ENCODE measurements at places on chromosomes 1 and 21.
A peak's percentile ranks its signal among the peaks of the same experiment; 100 is the strongest.

GRCh38 chr21:45423968-45424853 is 19.2 kb downstream of the COL18A1 start:
- DNase-seq: no peak

DNA sequence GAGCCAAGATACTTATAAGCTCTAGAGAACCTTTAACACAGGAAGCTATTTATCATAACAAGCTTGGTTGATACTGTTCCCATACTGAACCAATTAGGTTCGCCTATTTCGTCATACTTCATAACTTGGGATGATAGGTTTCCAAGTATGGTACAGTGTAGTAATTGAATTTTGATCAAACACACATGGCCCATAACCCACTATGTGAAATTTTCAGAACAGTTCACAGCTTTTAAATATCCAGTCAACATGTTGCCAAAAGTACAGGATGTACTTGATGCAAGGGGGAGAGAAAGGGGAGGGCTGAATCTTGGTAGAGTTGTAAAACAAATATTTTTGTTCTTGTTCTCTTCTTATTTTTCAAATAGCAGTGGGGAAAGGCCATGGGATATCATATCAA is 86.6 kb downstream of the TM2D1 start:
- DNase-seq: peak; percentile 81

DNA sequence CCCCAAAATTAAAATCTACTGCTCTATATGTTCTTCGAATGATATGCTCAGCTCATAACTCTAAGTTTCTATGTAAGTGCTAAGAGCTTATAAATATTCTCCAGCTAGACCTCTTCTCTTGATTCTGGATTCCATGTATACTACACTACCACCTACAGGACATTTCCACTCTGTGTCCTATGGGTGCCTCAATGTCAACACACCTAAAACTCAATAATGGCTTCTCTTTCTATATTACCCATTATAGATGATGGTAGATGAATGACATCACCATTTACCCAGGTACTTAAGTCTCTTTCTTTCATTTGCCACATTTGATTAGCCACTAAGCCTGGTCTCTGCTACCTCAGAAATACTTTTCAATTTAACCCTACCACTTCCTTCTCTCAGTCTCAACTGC is 41.3 kb downstream of the TBX19 start:
- DNase-seq: no peak

DNA sequence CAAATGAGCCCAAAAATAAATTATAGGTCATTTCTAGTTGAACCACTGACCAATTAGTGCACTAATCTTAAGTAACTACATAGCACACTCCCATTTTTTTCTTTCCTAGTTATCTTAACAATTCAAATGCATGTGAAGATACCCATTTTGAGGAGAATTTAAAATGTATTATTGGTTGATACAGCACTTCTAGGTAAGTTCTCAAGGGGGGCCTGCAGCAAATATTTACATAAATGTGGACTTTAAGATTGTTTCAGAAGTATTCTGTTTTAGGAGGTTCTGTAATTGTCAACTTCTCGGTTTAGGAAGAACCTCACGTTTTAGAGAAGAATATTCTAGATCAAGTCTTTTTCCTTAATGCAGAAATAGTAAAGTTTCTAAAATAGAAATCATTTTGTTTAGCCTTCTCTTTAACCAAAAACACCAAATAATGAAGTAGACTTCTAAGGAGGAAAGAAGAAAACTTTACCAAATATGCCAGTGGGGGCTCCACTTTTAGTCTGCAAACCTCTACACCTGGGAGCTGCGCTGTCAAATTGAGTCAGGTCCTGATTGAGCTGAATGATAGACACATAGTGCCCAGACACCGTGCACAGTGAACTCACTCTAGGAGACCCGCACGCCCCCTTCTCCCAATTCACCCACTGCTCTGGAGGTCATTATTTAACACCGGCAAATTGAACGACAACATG is 144.4 kb downstream of the RUNX1 start:
- DNase-seq: no peak

GRCh38 chr21:45348591-45349327 is 56.2 kb upstream of the COL18A1 start:
- no peak for DNase-seq

GRCh38 chr1:180811886-180812285 is 100.8 kb upstream of the KIAA1614 start:
- DNase-seq: no peak

DNA sequence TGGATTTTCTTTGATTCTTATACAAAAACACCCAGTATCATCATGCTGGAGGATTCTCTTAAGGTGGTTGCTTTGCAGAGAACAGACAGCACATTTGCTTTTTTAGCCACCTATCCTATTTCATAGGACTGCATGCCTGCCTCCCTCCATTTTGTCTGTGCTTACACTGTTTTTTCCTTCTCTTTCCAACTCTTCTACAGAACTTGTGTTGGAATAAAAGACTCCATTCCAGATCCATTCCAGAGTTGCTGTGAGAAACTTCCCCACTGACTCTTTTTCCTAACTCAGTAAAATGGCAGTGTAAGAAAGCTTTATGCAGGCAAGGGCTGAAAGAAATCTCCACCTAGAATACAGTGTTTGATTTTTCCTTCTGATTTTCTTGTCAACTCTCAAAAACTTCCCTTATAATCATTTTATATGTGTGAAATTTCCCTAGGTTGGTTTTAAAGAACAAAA is 5.2 kb upstream of the ARID1A start:
- no peak for DNase-seq

DNA sequence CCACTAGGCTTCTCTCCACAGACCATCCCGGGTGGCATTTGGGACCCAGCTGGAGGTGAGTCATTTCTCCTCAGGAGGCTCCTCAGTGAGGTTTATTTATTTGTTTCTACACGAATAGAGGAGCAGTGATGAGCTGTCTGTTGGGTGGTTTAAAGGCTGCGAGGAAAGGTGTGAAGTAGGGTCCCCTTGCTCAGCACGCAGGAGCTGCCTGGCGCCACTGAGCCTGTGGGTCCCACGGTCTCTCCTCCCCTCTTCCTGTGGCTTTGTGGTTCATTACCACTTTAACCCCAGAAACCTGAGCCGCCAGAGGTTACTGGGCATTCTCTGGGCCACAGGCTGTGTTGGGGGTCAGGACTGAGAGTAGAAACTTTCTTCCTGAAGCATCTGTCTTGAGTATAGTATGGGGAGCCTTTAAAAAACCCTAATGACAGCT is 39.9 kb downstream of the IL6R start:
- DNase-seq: no peak

DNA sequence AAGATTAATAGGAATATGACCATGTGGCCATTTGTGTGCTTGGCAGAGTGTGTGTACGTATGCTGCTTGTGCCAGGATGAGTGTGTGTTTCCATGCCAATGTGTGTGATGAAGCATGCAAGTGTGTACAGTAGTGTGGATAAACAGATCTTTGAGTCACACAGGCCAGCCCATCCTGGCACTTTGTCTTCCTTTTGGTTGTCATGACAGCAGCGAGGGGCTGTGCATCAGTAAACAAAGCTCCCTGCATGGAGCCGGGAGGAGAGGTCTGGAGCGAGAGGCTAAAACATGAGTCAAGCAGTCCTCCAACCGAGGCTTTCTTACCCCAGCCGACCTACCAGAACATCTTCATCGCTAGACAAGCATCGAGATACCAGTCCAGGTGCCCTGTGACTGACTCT is 221.2 kb downstream of the CACNA1E start:
- no peak for DNase-seq

GRCh38 chr1:73717976-73718375 is 480.0 kb downstream of the LRRIQ3 start:
- DNase-seq: no peak

- DNase-seq: no peak
Measured at GRCh38 chr21:37987668-37988067, 71.4 kb upstream of the KCNJ6 start.

GRCh38 chr1:246497331-246497915 is 9.7 kb downstream of the SMYD3 start:
- peak; percentile 59 for DNase-seq

DNA sequence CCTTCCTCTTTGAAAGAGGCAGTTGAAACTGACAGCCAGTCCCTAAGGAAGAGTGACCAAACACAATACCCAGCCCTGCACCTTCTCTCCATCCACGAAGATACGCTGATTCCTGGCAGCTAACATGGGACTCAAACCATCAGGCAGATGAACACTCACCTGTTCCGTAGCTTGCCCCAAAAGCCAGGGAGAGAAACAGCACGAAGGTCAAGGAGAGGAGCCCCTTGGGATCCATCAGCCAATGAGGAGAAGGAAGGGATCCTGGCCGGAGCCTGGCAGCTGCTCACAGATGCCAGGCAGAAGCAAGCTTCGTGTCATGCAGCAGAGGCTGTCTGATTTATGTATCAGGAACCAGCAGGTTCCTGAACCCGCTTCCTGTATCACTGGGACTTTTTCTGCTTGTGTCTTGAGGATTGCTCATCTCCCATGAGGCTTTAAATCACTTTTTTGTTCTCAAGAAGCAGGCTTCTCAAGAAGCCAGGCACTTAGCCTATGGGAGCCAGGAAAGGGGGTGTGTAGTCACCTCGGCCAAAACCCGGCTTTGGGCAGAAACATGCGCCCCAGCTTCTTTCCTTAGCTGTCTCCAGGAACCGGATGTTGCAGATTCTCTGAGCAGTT is at the start of gene SLAMF1:
Gene SLAMF1, minus strand, starts transcription at position 334 of the 618 bp plus-strand sequence. Its CDS starts 99 bp downstream, at position 235.
- no peak for DNase-seq

DNA sequence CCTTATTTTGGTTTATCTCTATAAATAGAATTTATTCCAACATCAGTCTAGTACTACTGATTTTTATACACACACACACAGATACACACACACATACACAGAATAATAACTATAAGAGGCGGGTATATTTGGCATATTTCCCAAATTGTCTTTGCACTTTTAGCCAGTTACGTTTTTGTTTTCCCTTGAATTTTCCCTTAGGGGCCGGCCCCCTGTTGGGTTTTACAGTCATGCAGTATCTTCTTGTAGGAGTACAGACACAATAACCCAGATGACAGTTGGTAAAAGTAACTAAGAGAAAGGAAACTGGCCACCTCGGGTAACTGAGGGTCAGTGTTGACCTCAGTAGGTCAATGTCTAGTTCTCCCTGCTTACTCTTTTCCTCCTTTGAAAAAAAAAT is 50.9 kb downstream of the DISP1 start:
- no peak for DNase-seq

DNA sequence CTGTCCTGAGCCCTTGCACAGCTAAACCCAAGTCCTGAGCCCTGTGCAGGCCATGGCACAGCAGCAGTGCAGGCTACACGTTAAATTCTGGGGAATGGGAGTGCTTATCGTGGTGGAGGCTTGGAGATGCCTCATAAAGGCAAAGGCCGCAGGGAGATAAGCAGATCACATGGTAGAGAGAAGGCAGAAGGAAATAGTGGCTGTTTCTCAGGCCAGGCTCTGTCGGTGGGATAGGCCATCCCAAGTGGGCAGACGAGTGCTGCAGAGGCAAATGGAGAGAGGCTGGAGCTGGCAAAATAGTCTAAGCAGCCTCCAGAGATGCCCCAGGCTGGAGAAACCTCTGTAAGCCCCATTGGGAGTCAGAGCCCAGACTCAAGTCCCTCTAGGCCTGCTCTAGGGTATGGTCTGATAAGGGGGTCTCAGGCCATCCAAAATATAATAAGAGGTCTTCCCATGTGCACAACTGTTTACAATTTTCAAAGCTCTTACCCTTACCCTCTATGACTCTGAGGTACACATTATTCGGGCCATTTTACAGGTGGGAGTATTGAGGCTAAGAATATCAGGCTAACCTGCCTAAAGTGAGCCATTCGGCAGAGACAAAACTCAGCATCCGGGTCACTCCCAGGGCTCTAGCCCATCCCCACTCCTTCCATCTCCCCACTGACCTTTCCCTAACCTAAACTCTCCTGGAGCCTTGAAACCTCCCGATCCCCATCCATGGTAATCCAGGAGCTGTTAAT is 79.6 kb downstream of the NKAIN1 start:
- no peak for DNase-seq

- DNase-seq: peak; percentile 96
Measured at GRCh38 chr1:165376041-165376810, 19.7 kb upstream of the LMX1A start.

GRCh38 chr1:219505886-219506285 is 107.0 kb downstream of the ZC3H11B start:
- DNase-seq: no peak

DNA sequence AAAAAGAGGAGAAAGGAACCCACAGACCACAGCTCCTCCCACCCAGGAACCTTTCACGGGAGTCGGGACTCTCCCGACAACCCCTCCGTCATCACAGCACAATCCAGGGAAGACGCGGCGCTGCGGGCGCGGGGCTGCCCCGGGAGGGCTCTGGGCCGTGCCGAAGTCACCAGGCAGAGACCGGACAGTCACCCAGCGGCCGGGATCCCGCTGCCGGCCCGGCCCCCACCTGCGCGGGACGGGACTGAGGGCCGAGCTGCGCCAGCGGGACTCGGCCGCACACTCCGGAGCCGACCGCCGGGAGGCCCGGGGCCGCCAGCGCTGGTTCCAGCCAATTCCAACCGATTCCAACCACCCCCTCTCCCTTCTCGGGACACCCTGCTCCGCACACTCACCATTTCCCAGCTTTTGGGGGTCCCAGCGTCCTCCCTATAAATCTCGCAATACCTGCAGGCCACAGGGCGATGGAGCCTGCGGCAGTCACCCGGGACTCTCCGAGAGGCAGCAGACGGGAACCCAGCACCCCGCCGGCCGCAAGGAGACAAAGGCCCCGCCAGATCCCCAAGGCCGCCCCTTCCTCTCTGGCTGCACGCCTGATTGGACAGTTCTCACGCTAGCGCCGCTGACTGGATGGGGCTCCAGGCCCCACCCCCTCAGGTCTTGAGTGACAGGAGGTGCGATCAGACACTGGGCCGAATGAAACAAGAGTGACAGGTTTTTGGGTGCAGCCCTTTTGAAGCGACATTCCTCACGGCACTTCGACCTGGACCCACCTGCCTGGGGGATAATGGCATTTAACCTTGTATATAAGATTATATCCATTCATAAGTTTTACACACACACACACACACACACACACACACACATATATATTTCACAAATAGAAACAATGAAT is at the start of gene ZNF695:
Gene ZNF695, minus strand, starts transcription at position 547 of the 895 bp plus-strand sequence. Its CDS starts 149 bp downstream, at position 398.
- peak; percentile 92 for DNase-seq

DNA sequence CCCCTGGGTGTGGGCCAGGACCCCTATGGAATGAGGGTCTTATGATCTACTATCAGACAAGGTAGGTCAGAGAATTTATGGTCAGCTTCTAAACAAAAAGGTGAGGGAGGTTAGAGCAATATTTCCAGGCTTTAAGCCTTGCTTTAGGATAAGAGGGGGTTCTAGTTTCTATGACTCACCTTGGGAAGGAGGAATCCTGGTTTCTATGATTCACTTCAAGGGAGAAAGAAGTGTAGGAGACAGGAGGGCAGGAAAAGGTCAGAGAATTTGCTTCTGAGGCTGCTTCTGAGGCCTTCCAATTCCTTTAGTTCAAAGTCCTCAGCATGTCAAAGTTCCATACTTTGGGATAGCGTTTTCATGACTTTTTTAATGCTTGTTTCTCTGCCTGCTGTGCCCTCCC is 35.2 kb downstream of the RGL1 start:
- DNase-seq: no peak

GRCh38 chr1:200351826-200352549 is 57.8 kb downstream of the ZNF281 start:
- DNase-seq: peak; percentile 15

DNA sequence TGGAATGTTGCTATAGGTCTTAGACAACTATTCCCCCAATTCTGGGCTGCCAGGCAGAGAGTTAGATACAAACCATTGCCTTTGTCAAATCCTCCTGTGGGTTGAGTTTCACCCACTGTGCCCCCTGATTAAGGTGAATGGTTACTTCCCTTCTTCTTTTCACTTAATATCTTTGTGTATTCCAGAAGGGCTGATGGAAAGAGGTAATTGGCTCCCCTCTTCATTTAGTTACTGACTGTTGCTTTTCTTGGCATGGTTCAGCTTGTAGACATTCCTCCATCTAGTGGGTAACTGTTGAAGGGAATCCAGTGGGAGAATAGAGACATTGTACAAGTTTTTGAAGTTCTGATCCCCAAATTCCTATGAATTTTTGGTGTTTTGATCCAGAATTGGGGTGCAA is 43.8 kb upstream of the MACF1 start:
- no peak for DNase-seq
